ENCODE measurements at places on chromosomes 7 and 10.

GRCh38 chr7:157514306-157514705 is 177.5 kb downstream of the DNAJB6 start:
- no peak for DNase-seq

DNA sequence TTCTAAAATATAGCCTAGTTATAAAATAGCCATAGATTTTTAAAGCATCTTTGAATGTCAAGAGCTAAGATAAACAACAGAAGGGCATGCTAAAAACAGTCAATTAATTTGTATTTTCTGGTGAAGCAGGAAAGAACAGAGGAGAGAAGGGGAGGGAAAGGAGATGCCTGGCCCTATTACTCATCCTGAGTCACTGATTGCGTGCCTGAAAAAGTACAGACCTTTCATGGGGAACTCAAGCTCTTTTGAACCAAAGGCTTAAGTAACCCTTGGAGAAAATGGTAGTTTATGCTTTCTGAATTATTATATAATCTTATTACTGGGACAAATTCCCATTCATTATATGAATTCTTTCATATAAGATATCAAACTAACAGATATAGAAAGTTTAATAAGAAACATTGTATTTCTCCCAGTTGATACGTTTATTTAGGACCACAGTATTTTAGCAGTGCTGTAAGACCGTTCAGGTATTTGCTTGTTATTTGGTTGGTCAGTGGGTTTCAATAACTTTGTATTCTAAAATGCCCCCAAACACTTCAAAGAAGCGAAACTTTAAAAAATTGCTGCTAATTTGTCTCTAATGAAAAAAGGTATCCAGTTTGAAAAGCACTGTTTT is 151.3 kb downstream of the HGF start:
- DNase-seq: no peak

DNA sequence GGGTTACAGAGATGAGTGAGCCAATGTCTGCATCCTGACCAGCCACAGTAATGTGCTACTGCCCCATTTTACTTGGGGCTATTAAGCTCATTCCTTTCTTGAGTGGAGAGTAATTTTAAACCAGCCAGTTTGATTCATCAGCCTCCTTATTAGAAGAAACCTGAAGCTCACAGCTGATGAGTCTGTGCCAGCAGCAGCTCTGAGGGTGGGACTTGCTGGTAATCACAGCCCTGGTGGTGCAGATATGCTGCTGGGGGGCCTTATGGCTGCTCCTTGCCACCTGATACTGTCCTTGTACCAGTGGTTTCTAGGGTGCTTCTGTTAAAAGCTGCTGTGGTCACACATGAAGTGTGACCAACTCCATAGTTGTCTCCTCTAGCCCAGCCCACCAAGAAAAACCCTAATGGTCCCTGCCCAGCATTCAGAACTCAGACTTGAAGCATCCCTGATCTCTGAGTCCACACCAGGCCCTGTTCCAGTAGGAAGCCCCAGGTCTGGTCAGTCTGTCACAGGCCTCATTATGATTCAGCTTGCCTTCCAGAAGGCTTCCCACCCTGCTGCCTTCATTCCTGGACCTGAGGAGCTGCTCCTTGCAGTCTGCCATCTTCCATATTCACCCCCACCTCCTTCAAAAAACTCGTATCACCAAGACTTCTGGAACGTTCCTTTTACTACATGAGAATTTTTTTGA is 28.9 kb upstream of the RBM20 start:
- DNase-seq: no peak

DNA sequence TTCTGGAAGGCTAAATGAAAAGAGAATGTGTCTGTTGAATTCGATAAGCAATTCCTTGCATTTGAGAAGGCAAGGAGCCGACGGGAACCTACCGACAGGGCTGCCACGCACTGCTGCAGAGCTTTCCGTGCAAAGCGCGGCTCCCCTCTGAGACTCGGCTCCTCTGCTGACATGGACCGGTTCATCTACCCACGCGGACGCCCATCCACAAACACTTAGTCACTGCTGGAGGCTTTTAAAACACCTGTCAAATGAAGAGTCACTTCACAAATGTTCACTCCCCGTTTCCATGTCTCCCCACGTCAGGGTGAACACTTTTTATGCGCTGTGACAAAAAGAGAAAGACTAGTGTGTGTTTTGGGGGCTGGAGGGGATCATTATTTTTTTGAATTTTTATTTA is 32.0 kb downstream of the AMZ1 start:
- no peak for DNase-seq

GRCh38 chr7:69318794-69319193 is 279.5 kb upstream of the AUTS2 start:
- no peak for DNase-seq

All from nucleus accumbens (tissue), 56 donors.